ENCODE measurements at places on chromosomes 16 and 17.

- no peak for DNase-seq
These were observed 5.8 kb downstream of the PCTP start for GRCh38 chr17:55756689-55757088.

DNA sequence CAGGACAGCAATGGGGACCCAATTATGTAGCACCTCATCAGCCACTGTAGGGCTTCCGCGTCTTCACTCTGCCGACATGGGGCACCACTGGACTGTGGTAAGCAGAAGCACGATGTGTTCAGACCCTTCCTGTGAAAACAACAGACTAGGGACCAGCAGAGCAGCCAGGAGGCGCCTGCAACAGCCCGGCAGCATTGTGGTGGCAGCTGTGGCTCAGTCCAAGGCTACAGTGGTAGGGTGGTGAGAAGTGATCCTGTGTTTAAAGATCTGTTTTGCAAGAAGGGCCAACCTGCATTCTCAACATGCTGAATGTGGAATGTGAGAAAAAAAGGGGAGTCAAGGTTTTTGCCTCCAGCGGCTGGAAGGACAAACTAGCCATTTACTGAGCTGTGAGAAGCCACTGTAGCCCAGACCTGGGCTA is 80.8 kb downstream of the GAS7 start:
- DNase-seq, result no peak

- DNase-seq, result no peak
These were observed 110.2 kb upstream of the ELAC2 start for GRCh38 chr17:13127921-13128602.

DNA sequence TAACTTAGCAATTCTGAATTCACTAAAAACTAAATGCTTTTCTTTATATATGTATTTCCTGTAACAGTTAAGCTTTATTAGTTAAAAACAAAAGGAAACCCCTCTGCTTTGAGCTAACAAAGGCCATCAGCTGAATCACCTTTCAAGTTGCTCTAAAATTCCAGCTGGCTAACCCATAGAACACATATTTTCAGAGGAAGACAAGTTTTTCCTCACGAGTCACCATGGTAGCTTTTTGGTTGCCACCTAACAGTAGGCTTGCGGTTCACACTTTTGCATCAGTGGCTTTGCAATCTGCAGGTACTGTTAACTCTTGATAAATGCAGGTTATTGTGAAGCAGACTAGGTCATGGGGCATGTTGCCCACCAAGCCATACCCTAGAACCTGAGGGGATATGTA is 57.6 kb upstream of the IRX5 start:
- DNase-seq, result no peak

GRCh38 chr16:29910819-29911675 is 10.8 kb downstream of the ASPHD1 start:
- DNase-seq, result no peak

GRCh38 chr16:1908184-1908583 is 10.0 kb downstream of the HS3ST6 start:
- DNase-seq, result no peak

DNA sequence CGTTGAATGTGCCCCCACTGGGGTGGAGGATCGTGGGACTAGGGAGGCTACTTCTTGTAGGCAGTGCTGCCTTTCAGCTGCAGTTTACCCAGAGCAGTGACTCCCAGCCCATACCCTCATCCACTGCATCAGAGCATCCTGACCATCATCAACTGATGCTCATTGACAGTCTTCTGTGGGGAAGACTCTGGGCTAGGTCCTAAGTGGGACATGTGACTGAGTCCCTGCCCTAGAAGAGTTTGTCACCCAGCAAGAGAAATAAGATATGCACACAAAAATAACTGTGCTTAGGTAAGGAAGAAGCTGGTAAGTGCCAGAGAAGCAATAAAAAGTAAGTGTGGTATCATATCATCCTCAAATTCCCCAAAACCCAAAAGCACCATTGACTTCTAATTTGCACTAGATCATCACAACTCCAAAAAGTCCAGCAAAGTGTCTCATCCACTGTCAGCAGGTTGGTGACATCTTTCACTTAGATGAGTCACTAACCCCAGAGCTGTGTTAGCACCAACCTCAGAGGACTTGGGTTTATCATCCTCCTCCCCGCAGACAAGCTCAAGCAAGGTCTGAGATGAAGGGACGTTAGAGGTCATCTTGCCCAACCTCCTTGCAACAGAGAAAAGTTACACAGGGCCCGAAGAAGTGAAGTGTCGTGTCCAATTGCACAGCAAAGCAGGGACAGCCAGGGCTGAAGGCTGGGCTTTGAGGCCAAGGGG is 99.0 kb downstream of the CCDC182 start:
- no peak for DNase-seq

DNA sequence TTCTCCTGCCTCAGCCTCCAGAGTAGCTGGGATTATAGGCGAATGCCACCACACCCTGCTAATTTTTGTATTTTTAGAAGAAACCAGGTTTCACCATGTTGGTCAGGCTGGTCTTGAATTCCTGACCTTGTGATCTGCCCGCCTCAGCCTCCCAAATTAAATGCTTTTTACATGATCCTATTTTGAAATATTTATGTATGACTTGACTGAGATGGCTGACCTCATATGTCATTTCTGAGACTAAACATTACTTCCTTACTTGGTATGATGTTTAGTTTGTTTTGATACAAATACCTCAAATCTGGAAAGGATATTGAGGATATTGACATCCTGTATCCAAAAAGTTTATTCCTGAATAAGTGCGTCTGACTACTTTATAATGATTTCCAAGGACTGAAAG is 11.9 kb downstream of the CALCOCO2 start:
- DNase-seq, result no peak

- DNase-seq, result no peak
These were observed 52.3 kb downstream of the RPGRIP1L start for GRCh38 chr16:53651357-53651756.

GRCh38 chr16:11476676-11477075 is 110.0 kb downstream of the LITAF start:
- DNase-seq, result no peak

GRCh38 chr16:87228363-87228762 is 88.8 kb downstream of the C16orf95 start:
- no peak for DNase-seq

GRCh38 chr17:78878871-78879527 is 24.0 kb downstream of the CEP295NL start:
- no peak for DNase-seq

GRCh38 chr16:72992142-72992601 is 55.8 kb downstream of the ZFHX3 start:
- DNase-seq, result no peak
